Dermis lymphatic vessel endothelial cell (primary cell): ENCODE measurements at places on chromosomes 4 and X. TPM values are rescaled to one million over a fixed set of nuclear protein-coding genes. Genes with fewer than 3 reads are reported as not detected.

SHOX gene
- total RNA-seq = under 0.01 TPM in 1 of 2 replicates, not detected in the other

MAGEA2 gene
- not detected in 2 replicates for total RNA-seq

OPRPN gene
- total RNA-seq = not detected in 2 replicates

AKAP14 gene
- not detected in 2 replicates for total RNA-seq

BMPR1B gene
- total RNA-seq = 0.09 TPM in 1 of 2 replicates, not detected in the other

COL4A5 gene
- 27.7 and 41.9 TPM in 2 replicates for total RNA-seq

CRMP1 gene
- 1.2 and 2.4 TPM in 2 replicates for total RNA-seq

GAGE12J gene
- total RNA-seq = not detected in 2 replicates

NRK gene
- total RNA-seq = 0.22 and 0.43 TPM in 2 replicates

CYLC1 gene
- not detected in 2 replicates for total RNA-seq

TMPRSS11D gene
- total RNA-seq = under 0.01 TPM in 2 replicates

GRIA3 gene
- total RNA-seq = not detected in 2 replicates

CYTL1 gene
- total RNA-seq = 5.5 and 13.9 TPM in 2 replicates

FHIP1A gene
- 0.65 and 1.1 TPM in 2 replicates for total RNA-seq

RAP2C gene
- 12.1 and 15.0 TPM in 2 replicates for total RNA-seq

ADH7 gene
- total RNA-seq = not detected in 2 replicates

TTC29 gene
- total RNA-seq = under 0.01 TPM in 1 of 2 replicates, not detected in the other

IKBKG gene
- 9.5 and 12.7 TPM in 2 replicates for total RNA-seq

CSAG3 gene
- total RNA-seq = not detected in 2 replicates

XPNPEP2 gene
- total RNA-seq = not detected in 2 replicates

SMR3B gene
- not detected in 2 replicates for total RNA-seq

NOX1 gene
- not detected in 2 replicates for total RNA-seq

TMEM35A gene
- total RNA-seq = 0.60 and 0.65 TPM in 2 replicates

NHS gene
- total RNA-seq = under 0.01 and 0.17 TPM in 2 replicates

USP53 gene
- 20.8 and 30.9 TPM in 2 replicates for total RNA-seq

GPR119 gene
- not detected in 2 replicates for total RNA-seq

CPLX1 gene
- total RNA-seq = 0.09 TPM in 1 of 2 replicates, not detected in the other

ASB9 gene
- 0.43 and 0.54 TPM in 2 replicates for total RNA-seq

TSPAN7 gene
- 22.8 and 25.1 TPM in 2 replicates for total RNA-seq

MTMR8 gene
- 0.17 and 0.22 TPM in 2 replicates for total RNA-seq

ARX gene
- not detected in 2 replicates for total RNA-seq

ZAR1 gene
- not detected in 2 replicates for total RNA-seq

STAP1 gene
- total RNA-seq = under 0.01 TPM in 1 of 2 replicates, not detected in the other

CXCL8 gene
- total RNA-seq = 3.7 and 69.8 TPM in 2 replicates

CNGA1 gene
- 0.17 TPM in 1 of 2 replicates, not detected in the other for total RNA-seq

PDGFRA gene
- 0.26 and 1.1 TPM in 2 replicates for total RNA-seq

RNF175 gene
- total RNA-seq = 0.09 and 0.33 TPM in 2 replicates

FGFBP1 gene
- total RNA-seq = not detected in 2 replicates

RBMXL3 gene
- total RNA-seq = not detected in 2 replicates
